ENCODE measurements at places on chromosomes 6 and 20. TPM values are rescaled to one million over a fixed set of nuclear protein-coding genes. Genes with fewer than 3 reads are reported as not detected.

PDE7B gene
- 0.95 TPM for total RNA-seq

MRPL2 gene
- 53.2 TPM for total RNA-seq

NKX2-2 gene
- total RNA-seq: not detected

BMP7 gene
- total RNA-seq: 0.13 TPM

PLAGL2 gene
- total RNA-seq: 12.0 TPM

PDYN gene
- total RNA-seq: not detected

TRPC4AP gene
- 41.9 TPM for total RNA-seq

GJA10 gene
- total RNA-seq: not detected

SCRT2 gene
- total RNA-seq: not detected

ARMC2 gene
- 3.1 TPM for total RNA-seq

CST5 gene
- total RNA-seq: not detected

TNNC2 gene
- total RNA-seq: not detected

RIMS1 gene
- total RNA-seq: not detected
